ENCODE measurements at places on chromosomes 5 and 9.

- no peak for DNase-seq
Measured at GRCh38 chr9:113956901-113957300, 80.8 kb downstream of the ZNF618 start.

- DNase-seq = no peak
Measured at GRCh38 chr9:97786341-97786740, 66.7 kb upstream of the FOXE1 start.

DNA sequence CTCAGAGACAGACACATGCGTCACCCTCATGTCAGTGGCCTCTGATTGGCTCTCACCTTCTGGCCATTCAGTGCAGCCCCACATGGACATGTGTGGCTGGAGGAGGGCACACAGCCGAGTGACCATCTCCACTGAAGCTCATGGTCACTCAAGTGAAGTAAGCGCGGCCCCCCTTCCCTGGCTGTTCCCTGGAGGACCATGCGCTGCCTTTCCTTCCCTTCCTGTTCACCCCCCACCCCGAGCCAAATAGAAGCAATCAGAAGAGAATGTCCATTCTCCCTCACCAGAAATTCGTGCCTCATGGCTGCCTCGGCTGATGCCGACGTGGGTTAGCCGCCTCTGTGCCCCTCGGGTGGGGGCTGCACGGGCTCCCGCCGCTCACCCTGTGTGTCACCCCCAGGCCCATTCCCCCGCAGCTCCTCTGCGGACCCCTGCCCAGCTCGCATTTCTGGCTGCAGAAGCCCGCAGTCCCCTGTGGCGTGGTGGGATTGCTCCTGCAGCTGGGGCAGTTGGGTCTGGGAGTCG lies 12.5 kb upstream of the COL5A1 start:
- no peak for DNase-seq

GRCh38 chr5:54177058-54177457 lies 133.3 kb downstream of the ARL15 start:
- no peak for DNase-seq

GRCh38 chr9:2493529-2493928 lies 128.1 kb upstream of the VLDLR start:
- no peak for DNase-seq

DNA sequence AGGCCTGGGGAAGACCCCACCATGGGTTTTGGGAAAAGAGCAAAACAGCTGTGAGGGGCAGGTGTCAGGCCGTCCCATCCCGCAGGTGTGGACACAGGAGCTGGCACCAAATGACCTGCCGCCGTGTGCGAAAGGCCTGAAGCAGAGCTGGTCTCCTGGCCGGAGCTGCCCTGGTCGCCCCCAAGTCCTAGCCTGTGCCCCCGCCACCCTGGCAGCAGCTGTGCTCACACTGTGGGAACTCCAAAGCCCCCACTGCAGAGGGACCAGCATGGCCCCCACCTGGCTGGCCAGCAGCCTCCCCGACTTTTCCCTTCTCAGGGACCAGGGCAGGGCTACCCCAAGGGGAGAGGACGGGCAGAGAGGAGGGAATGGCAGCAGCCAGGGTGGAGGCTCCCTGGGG lies 88.4 kb downstream of the KCNT1 start:
- DNase-seq = no peak

DNA sequence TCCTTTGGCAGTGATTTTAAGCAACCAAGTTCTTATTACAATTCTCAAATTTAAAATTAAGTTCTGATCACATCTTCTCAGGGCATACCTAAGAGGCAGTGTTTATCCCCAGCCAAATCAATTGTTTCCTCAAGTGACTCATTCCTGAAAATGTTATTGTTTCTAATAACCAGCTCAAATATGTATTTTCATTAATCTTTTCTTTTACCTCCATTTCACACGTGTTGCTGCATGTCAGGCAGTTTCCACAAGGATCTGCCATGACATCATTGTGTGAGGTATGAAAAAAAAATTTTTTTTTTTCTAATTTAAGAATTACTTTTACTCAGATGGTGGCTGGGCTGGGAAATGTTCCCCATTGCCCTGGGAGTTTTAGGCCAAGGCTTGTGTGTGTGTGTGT lies 113.0 kb upstream of the NTRK2 start:
- no peak for DNase-seq

- DNase-seq = no peak
Measured at GRCh38 chr9:130289711-130290241, 24.2 kb downstream of the HMCN2 start.

DNA sequence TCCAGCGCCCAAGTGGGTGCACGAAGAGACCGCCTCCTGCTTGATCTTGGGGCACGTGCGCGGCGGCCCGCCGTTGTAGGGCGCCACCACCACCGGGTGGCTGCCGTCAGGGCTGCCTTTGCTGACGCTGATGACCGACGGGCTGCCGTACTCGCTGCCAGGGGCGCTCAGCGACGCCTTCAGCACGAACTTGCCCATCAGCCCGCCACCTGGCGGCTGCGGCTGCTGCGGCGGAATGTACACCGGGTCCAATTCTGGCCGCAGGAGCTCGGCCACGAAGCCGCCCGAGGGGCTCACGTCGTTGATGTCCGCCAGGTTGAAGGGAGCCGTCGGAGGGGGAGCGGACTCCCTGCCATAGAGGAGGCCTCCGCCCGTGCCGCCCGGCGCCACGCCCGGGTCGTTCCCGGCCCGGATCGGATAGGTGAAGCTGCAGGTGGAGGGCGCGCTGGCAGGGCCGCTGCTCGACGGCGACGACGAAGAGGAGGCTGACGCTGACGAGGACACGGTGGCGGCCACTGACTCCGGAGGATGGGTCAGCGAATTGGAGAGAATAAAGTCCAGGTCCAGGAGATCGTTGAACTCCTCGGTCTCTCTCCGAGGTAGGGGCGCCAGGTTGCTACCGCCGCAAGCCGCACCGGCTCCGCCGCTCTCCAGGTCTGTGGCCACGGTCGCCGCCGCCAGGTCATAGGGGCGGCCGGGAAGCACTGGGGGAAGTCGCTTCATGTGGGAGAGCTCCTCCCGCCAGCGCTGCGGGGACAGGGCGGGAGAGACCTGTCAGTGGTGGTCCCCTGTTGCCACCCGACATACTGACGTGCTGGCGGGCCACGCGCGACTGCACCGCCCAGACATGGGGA lies 1.8 kb downstream of the KLF4 start:
- no peak for DNase-seq

- DNase-seq = no peak
Measured at GRCh38 chr5:170785416-170785815, 1.9 kb downstream of the GABRP start.

DNA sequence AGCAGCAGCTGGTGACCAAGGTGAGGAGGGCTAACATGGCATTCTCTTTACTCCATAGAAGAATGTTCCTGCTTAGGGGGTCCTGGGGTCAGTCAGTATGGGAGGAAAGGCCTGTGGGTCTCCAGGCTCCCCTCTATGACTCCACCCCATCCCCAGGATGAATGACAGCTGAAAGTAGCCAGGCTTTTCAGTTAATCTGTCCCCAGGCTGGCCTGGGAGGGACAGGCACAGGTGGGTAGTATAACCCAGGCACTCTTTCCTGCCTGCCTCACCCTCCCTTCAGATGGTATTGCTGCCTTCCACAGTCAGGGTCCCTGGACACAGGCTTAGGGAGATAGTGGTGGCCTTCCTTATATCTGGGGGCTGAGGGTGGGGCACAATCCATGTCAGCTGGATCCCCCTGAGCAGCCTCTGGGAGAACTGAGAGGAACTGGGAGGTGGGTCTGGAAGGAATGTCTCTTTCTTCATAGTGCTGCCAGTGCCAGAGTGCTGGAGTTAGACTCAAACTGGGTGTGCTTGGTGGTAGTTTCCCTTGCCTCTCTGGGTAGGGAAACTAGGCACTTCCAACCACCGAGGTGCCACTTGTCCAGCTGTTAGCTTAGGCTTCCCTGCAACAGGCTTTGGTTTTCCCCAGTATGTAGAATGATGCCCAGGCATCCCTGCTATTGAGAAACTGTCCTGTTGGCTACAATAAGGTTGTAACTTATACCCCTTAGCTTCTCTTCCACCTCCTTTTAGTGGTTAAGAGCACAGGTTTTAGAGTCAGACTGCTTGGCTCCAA lies 27.8 kb downstream of the LARP1 start:
- no peak for DNase-seq

GRCh38 chr5:5629607-5629978 lies 207.1 kb downstream of the ICE1 start:
- no peak for DNase-seq

- no peak for DNase-seq
Measured at GRCh38 chr5:57082441-57083067, 91.3 kb upstream of the GPBP1 start.

DNA sequence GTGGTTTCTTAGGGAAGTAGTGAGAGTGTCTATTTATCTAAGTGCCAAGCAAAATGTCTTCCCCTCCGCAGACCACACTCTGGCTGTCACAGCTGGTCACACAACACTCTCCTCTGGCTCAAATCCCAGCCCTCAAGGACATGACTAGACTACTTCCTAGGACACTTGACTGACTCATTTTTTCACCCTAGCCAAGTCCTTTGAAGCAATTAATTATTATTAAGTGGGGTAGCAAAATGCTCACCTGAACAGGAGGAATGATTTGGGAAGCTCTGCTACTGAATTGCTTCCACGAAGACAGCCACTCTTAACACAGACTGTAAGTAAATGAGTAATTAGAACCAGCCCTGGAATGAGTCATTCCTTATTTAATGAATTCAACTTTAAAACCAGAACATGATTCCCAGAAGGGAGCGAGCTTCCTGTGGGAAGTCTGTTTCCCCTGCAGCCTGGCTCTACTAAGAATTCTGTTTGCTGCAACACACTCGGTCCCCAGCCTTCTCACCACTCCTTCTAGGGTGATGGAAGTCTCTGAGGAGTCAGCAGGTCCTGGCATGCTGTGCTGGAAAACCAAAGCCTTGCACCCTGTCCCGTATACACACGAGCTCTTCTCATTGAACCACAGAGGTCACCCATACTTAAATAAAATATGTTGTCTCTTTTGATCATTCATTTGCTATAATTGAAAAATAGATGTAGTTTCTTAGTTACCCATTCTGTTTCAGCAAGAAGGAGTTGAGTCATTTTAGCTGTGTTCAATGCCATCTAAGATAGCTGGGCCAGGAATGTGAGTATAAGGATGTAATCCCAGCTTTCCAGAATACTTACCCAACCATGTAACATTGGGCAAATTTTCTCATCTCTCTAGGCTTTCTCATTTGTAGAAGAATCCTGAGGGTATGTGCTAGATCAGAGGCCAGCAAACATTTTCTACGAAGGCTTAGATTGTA lies 218.6 kb upstream of the RASEF start:
- DNase-seq = no peak

- no peak for DNase-seq
Measured at GRCh38 chr5:111454776-111455175, 57.6 kb downstream of the STARD4 start.

GRCh38 chr9:128921881-128922763 lies 1.3 kb downstream of the PHYHD1 start:
- DNase-seq = peak; percentile 40

- no peak for DNase-seq
Measured at GRCh38 chr9:132312873-132313272, 41.9 kb downstream of the SETX start.

DNA sequence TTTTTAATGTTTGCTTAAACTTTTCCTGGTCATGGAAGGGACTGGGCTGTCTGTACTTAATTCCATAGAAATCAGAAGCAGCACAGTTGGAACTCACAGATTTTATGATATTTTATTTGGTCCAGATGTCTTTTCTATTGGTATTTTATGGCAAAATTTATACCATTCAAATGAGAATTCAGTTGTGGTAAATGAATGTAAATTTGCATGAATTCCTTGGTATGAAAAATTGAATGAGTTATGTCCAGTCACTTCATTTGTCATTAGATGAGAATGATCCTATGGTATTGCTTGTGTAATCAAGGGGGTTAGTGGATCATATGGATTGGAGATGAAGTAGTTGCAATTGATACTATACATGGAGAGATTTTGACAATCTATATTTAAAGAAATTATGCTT lies 188.0 kb downstream of the KDM4C start:
- no peak for DNase-seq

- no peak for DNase-seq
Measured at GRCh38 chr5:113495422-113495841, 7.2 kb upstream of the MCC start.

- DNase-seq = no peak
Measured at GRCh38 chr9:82332018-82332773, 343.6 kb downstream of the SPATA31D1 start.

DNA sequence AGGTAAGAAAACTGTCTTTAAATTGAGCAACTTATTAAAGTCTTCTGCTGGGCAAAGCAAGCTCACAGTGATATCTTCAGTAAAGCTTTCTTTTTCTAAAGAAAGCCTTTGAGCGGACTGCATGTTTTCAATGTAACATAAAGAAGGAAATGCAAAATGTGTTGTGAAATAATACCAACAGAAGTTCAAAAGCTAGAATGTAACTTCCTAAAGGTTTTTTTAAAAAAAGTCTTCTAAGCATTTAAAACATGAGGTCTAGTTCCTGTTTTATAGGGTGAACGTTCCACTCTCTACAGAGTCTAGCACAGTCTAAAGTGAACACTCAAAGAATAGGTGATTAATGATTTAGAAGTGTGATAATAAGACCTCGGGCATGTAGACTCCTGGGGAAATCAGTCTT lies 62.9 kb downstream of the DENND1A start:
- DNase-seq = no peak

GRCh38 chr9:132043708-132044107 lies 36.0 kb downstream of the MED27 start:
- no peak for DNase-seq

GRCh38 chr5:128413356-128413755 lies 124.7 kb downstream of the FBN2 start:
- no peak for DNase-seq

- no peak for DNase-seq
Measured at GRCh38 chr9:69937833-69938535, 105.7 kb upstream of the MAMDC2 start.

DNA sequence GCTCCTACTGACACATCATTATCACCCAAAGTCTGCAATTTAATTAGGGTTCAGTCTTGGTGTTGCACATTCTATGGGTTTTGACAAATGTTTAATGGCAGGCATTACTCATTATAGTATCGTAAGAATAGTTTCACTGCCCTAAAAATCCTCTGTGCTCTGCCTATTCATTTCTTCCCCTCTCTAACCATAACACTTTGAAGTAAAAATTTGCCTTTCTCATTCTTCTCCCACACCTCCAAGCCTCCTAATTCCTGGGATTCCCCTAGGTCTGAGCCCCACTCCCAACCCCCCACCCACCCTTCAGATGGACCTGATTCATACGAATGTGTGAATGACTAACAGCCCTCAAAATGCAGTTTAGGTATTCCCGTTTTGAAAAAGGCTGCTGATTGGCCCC lies 18.4 kb downstream of the ENC1 start:
- DNase-seq = no peak

DNA sequence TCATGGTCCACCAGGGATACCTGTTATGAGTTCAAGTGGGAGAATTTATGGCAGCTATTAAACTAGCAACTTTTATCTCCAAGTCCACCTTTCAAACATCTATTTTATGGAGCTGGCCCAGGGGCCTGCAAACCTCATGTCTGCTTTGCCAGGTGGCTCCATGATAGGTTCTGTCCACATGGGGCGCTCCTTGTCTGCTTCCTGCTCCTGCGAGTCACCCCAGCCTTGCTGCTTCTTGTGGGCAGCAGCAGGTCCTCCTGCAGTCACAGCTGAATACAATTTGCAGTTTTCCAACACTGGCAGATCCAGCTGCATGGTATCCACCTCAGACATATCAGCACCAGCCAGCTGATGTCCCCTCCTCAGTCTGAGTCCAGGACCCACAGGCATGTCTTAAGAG lies 39.6 kb upstream of the FRRS1L start:
- DNase-seq = no peak

GRCh38 chr9:129888293-129889121 lies 53.2 kb downstream of the USP20 start:
- no peak for DNase-seq

GRCh38 chr5:76893294-76893693 lies 43.5 kb downstream of the S100Z start:
- no peak for DNase-seq

Measured in forelimb muscle (tissue), 1 donor.